ENCODE measurements at places on chromosomes 3 and 15.

DNA sequence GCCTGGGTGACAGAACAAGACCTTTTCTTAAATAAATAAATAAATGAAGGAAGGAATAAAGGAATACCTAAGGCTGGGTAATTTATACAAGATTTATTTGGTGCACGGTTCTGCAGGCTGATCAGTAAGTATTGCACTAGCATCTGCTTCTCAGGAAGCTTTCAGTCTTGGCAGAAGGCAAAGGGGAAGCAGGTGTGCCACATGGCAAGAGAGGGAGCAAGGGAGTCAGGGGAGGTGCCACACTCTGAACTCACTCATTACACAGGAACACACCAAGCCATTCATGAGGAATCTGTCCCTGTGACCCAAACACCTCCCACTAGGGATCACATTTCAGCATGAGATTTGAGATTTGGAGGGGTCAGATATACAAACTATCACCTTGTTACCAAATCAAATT, 56.4 kb downstream of the PRKCI start:
- DNase-seq = no peak

DNA sequence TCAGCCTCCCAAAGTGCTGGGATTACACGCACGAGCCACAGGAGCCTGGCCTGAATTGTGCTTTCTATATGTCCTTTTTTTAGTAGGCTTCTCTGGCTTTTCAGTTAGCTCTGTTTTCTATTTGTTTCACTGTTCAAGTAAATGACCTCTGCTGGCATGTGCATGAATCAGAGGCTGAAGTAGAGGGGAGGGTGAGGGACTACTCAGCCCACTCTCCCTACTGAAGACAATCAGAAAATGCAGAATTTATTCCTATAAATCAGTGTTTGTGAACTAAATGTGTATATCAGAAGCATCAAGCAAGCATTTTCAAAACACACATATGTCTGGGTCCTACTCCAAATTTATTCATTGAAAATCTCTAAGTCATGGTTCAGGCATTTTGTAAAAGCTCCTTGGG, 45.0 kb downstream of the ZMAT3 start:
- DNase-seq = no peak

- DNase-seq = no peak
Observed at GRCh38 chr3:52809149-52809548, 14.6 kb downstream of the ITIH3 start.

DNA sequence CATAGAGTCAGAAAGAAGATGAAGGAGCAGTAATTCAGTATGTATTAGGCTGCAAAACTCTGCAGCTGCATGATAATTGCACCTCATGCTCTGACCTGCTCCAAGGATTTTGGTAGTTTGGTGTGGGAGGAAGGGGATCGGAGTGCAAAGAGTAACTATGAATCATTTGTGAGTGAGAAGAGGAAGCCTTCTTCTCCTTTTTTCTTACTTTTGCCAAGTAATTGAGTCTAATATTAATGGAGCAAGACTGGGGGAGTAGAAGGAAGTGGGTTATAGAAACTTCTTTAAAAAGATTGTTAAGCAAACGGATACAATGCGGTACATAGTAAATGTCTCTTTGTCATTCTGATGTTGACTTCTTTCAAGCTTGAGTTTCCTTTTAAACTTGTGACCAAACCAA, 276.5 kb downstream of the EDEM1 start:
- DNase-seq = peak; percentile 36

- DNase-seq = no peak
Observed at GRCh38 chr3:49791571-49791970, 5.2 kb upstream of the IP6K1 start.

DNA sequence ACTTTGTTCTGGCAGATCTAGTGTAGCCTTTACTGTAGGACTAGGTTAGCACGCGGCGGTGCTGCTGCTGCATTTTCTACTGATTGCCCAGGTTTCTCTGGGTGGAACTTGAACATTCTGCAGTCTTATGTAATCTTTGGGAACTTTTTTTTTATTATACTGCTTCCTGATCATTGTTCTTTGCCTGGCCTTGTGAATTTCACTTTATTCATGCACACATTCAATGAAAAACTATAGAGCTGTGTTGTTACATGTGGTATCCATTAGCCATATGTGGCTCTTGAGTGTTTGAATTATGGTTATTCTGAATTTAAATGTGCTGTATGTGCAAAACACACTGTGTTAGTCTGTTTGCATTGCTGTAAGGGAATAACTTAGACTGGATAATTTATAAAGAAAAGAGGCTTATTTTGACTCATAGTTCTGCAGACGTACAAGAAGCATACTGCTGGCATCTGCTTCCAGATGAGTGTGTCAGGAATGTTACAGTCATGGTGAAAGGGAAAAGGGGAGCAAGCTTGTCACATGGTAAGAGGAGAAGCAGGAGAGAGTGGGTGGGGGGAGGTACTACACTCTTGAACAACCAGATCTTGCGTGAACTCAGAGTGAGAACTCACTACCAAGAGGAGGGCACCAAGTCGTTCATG, 26.5 kb downstream of the MEF2A start:
- no peak for DNase-seq

GRCh38 chr3:118754406-118755252, 280.0 kb downstream of the IGSF11 start:
- no peak for DNase-seq

GRCh38 chr15:68234060-68234459, 4.5 kb upstream of the CLN6 start:
- DNase-seq = no peak

- DNase-seq = no peak
Observed at GRCh38 chr15:62624547-62625378, 417.8 kb upstream of the TPM1 start.

GRCh38 chr3:59540241-59540640, 490.4 kb upstream of the CFAP20DC start:
- no peak for DNase-seq

- DNase-seq = no peak
Observed at GRCh38 chr3:130468311-130468710, 48.7 kb upstream of the COL6A6 start.

GRCh38 chr3:187368251-187369088, at the start of gene RTP4:
TSS of gene RTP4 (plus strand) at chr3:187368385. CDS start at chr3:187368442, 57 bp downstream.
- peak; percentile 80 for DNase-seq

- DNase-seq = no peak
Observed at GRCh38 chr3:194718079-194718478, 32.4 kb downstream of the FAM43A start.

Measured in KG1 (cell line).